ENCODE measurements at places on chromosomes 1 and 21.

GRCh38 chr1:212944229-212944901 lies 6.0 kb upstream of the VASH2 start:
- DNase-seq = no peak

- DNase-seq = no peak
Observed at GRCh38 chr21:26539566-26539965, 33.5 kb downstream of the CYYR1 start.

DNA sequence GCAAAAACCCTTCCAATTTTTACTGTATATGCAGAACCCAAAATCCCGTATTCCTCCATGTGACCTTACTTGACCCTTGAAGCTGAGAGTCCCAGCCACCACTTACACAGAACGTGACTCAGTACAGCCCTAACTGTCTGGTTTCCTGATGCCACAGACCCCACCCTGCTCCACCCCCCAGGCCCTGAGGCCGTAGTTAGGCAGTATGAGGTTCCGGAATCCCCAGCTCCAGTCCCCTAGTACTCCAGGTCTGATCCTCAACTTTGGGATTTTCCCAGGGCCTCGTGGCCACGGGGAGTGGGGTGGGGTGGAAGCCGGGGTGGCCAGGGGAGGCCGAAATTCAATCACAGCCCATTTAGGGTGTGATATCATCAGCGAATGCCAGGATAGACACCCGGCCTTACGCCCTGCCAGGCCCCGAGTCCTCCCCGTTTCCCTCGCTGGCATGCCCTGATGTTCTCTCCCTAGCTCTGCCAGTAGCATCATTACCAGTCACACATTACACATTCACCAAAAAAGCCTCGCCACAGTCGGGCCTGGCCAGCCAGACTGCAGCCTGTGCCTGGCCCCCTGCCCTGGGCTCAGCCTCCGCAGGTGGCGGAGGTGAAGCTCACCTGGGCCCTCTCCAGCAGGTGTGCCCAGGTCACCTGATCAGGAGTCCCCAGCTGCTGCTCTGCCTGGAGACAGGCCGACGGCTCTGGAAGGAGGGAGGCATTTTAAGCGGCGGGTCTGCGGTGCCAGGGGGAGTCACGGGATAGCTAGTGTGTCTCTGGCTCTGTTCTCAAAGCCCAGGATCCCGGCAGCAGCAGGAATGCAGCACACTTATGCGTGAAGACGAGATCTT lies 70.8 kb downstream of the SCCPDH start:
- DNase-seq = no peak

GRCh38 chr1:115647047-115647446 lies 5.3 kb downstream of the VANGL1 start:
- DNase-seq = no peak

GRCh38 chr1:243336163-243336562 lies 80.3 kb downstream of the SDCCAG8 start:
- DNase-seq = no peak

DNA sequence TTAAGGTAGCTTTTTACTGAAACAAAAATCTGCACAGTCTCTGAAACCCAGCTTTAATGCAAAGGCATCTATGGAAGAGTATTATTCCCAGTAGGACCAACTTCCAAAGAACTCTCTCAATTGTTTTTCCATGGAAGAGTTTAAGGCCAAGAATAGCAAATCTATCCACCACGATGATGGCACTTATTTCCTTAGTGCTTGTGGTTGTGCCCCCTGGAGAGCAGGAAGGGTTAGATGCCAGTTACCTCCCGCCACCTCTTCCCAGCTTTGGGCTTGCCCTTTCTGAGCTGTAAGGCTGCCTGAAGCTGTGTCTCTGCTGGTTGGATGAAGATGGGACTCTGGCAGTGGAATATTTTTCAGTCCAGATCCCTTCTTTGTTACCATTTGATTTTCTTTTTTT lies 4.8 kb upstream of the ATP1A1 start:
- DNase-seq = no peak

- no peak for DNase-seq
Observed at GRCh38 chr1:25873120-25873519, 2.4 kb downstream of the PAQR7 start.

- DNase-seq = no peak
Observed at GRCh38 chr21:35504951-35505466, 455.9 kb upstream of the RUNX1 start.

- DNase-seq = no peak
Observed at GRCh38 chr1:7610936-7611335, 160.2 kb upstream of the VAMP3 start.

DNA sequence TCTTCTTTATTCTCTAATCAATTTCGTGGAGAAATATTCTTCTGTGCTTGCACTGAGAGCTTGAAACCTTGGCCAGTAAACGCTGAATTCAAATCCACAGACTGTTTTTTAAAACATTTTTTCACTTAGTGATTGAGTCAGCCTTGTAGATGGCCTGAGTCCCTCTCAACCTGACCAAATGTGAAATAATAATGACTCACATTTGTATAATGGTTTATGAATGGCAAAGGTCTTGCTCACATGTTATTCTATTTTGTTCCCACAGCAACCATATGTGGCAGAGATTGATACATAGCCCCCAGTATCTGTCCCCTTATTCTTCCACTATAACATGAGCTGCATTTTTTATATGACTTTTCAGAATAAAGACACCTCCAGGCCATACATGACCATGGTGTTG lies 47.8 kb upstream of the CCDC190 start:
- DNase-seq = no peak

GRCh38 chr1:183155939-183156338 lies 30.1 kb upstream of the LAMC2 start:
- DNase-seq = no peak

- DNase-seq = no peak
Observed at GRCh38 chr1:164587617-164588501, 28.9 kb downstream of the PBX1 start.

GRCh38 chr1:166603296-166603695 lies 236.0 kb upstream of the POGK start:
- no peak for DNase-seq

DNA sequence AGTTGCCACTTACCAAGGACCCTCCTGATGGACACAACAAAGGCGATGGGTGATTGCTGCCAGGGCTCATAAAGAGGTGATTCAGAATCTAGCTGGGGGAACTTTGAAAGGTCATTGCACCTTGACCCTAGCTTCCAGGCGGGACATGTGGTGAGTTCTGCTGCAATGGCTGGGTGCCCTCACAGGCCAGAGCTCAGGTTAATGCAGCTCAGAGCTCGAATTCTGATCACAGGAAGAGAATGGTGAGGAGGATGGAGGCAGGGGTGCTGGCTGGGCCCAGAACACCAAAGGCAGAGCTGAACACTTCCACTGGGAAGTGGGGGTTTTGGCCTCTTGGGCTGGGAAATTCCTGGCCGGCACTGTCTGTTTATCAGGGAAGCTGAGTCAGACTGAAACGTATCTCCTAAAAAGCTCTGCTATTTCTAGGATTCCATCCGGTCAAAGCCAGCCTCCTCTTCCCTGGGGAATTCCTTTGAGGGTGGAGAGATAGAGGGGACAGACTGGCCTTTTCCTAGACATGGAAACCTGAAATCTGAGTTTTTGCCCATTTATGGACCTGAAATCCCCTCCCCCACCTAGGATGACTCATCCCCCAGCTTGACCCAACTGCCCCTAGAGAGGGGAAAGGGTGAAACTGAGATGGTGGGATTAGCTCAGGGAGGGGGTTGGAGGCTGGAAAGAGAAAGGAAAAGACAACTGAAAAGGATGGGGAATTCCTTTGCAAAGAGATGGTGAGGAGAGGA lies 27.2 kb downstream of the NUAK2 start:
- DNase-seq = no peak

DNA sequence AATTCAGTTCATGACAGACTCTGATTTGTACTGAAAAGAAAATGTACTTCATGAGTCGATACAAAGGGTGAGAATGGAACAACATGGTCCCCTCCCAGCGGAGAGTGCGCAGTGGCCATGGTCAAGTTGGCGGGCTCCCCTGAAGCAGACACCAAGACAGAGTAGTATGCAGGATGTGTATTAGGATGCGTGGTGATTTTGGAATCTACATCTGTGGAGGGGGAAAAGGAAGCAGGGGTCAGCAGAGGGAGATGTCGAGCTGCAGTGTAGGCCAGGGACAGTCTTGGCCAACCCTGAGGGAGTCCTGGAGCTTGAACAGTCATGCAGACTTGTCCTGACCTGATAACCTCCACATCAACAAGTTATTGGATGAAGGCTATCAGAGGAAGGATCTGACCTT lies 481.0 kb downstream of the OMA1 start:
- no peak for DNase-seq

- no peak for DNase-seq
Observed at GRCh38 chr21:44420416-44421205, 34.7 kb upstream of the LRRC3 start.

- no peak for DNase-seq
Observed at GRCh38 chr1:155086128-155086741, 7.6 kb downstream of the EFNA3 start.

DNA sequence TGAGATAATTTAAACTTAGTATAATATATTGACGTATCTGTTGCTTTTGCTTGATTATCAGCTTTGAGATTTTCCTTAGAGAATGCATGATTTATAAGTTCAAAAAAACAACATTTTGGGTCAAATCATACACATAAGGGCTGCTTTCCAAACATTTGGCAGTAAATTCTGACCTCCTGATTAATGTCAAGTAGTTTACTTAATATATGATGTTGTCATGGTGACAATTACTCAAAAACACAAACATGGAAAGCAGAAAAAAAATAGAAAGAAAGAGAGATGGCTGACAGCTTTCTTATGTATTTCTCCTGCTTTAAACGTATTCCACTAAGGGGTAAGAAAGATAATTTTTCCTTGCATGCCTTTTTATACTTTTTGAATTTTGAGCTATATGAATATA lies 258.2 kb upstream of the C1orf105 start:
- DNase-seq = no peak

DNA sequence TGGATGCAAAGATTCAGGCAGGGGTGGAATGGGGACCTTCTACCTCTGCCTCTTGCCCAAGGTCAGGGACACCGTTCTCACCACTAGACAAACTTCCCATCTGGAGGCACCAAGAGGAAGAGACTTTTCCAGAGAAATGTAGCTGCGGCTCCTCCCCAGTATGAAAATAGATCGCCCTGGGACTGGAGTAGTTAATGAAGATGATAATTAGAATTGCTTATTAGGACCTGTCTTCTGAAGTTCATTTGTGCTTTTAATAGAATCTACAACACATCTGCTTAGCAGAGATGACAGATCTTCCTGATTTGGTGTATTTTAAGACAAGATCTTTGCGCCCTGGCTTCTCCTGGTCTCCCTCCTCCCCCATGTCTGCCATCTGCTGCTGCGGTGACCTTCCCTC lies 266.6 kb downstream of the KAZN start:
- no peak for DNase-seq

DNA sequence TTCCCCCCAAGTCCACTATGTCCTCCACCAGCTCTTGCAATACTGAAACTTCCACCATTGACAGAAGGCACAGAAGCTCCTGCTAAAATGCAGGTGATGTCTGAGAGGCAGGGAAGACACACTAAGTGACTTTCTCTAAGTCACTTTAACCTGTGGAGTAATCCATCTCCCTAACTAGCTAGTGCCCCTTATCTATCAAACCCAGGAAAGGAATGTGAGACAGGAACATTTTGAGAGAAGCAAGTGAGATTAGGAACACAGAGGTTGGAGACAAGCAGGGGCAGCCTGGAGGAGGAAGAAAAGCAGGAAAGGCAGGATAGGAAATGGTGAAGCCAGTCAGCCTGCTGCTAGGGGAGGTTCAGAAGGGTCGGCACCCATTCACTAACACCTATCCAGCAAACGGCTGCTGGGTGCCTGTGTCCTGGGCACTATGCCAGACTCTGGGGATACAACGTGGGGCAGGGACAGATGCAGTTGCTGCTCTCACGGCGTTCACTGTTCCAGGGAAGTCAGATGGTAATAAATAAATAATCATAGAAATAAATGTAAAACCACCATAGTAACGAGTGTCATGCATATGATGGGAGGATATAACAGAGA lies 7.0 kb downstream of the GPA33 start:
- DNase-seq = no peak

GRCh38 chr1:194870860-194871259 lies 1684.4 kb upstream of the B3GALT2 start:
- DNase-seq = no peak

DNA sequence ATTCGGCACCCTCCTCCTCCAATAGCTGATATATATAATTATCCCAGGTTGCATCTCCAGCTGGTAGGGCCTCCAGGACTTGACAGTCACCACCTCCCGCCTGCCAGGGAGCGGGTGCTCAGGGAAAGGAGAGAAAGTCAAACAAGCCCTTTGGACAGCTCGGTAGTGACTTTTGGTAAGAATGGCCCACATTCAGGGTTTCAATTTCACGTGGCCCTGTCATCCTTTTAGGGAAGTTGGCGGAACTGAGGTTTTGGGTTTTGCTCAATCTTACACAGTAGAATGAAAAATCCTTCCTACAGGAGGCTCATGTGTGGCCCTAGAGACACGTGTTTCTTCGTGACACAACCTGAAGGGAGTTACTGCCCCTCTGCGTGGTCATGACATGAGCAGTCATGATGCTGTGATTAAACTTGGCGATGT lies 44.2 kb downstream of the CAPN8 start:
- DNase-seq = no peak

GRCh38 chr1:2840036-2840809 lies 38.7 kb upstream of the TTC34 start:
- DNase-seq = no peak

DNA sequence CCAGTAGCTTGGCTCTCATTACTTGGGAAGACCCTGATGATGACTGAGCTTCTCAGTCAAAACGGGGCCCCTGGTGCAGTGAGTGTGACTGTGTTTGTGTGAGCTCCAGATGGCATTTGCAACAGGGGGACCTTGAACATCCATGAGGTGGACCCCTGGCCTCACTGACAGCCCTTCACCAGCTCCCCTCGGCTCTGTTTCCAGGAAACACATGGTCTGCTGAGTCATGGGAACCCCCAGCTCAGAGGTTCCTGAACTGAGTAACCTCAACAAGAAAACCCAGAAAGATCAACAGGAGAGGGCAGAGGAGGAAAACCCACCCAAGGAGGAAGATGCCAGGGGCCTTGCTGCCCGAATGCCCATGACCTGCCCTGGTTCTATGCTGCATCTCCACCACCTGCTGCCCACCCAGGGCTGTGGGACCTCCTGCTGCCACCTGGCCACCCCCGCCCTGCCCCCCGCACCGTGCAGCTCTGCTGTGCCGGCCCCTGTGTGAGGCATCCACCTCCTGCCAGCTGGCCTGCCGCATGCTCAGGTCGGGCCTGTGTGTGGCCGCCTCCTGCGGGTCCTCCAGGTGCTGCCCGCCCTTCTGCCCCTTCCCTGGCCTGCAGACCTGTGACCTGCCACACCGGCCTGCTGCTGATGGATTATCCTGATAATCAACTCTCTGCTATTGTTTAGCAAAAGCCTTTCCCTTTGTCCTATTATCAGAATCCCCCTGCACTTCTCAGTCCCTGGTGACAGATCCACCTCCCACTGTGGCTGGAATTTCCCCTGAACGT lies 4.2 kb upstream of the KRTAP12-1 start:
- no peak for DNase-seq

GRCh38 chr1:59697150-59697800 lies 117.5 kb upstream of the HOOK1 start:
- DNase-seq = no peak

- no peak for DNase-seq
Observed at GRCh38 chr1:205248793-205249601, 21.3 kb downstream of the TMCC2 start.

- DNase-seq = no peak
Observed at GRCh38 chr1:145879775-145880174, 5.9 kb downstream of the ANKRD35 start.

- DNase-seq = peak; percentile 26
Observed at GRCh38 chr1:73998348-73998959, 199.5 kb downstream of the LRRIQ3 start.
